Heart right ventricle (tissue), 16 donors: ENCODE measurements at places on chromosomes 6 and 20. TPM values are rescaled to one million over a fixed set of nuclear protein-coding genes. Genes with fewer than 3 reads are reported as not detected.

Gene MYLK4
- 0.88 TPM for polyA plus RNA-seq

DNA sequence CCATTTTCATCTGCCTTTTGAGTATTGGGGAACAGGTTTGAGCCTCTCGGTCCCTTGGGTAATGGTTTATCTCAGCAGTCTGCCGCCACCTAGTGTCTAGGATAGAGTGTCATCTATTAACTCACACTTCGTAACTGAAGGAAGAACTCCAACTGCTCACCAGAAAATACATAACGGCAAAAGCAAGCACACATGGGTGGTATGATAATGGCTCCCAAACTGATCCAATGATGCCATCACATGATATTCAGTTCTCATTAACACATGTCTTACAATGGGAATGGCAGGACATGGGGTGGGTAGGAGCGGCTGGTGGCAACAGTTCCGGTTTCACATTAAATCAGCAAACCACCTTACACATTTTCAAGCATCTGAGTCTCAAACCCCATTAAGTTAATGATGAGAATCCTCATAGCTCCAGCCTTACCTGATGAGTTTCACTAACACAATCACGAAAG lies 110.7 kb upstream of the PHACTR1 start:
- peak; percentile 59 for DNase-seq

DNA sequence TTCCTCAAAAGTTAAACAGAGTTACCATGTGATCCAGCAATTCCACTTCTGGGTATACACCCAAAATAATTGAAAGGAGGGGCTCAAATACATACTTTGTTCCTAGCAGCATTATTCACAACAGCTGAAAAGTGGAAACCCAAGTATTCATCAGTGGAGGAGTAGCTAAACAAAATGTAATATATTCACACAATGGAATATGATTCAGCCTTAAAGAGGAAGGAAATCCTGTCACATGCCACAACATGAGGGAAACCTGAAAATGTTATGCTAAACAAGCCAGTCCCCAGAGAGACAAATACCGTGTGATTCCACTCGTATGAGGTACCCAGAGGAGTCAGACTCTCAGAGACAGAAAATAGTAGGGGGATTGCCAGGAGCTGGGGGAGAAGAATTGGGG lies 44.5 kb downstream of the PXDC1 start:
- no peak for DNase-seq

- no peak for DNase-seq
Observed at GRCh38 chr20:15794409-15794808, 778.8 kb downstream of the KIF16B start.

- no peak for DNase-seq
Observed at GRCh38 chr6:121884091-121884490, 448.6 kb downstream of the GJA1 start.

DNA sequence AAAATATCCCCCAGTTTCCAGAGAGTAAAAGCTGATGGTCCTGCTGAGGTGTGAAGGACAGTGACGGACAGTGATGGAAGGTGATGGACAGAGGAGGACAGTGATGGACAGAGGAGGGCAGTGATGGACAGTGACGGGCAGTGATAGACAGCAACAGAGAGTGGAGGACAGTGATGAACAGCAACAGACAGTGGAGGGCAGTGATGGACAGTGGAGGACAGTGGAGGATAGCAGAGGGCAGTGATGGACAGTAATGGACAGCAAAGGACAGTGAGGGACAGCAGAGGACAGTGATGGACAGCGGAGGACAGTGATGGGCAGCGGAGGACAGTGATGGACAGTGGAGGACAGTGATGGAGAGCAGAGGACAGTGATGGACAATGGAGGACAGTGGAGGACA lies 2.7 kb upstream of the NKAIN4 start:
- DNase-seq = no peak

Gene SLC17A3
- not detected for polyA plus RNA-seq

DNA sequence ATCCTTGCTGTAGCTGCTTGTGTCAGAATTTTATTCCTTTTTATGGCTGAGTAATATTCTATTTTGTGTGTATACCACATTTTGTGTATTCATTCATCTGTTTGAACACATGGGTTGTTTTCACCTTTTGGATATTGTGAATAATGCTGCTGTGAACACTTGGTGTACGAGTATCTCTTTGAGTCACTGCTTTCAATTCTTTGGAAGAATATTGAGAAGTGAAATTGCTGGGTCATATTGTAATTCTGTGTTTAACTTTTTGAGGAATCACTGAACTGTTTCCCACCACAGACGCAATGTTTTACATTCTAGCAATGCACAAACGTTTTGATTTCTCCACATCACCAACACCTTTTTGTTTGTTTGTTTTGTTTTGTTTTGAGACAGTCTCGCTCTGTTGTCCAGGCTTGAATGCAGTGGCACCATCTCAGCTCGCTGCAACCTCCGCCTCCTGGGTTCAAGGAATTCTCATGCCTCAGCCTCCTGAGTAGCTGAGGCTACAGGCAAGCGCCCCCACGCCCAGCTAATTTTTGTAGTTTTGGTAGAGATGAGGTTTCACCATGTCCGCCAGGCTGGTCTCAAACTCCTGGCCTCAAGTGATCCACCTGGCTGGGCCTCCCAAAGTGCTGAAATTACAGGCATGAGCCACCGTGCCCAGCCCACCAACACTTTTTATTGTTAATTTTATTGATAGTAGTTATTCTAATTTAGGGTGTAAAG lies 21.7 kb downstream of the CPXM1 start:
- no peak for DNase-seq

DNA sequence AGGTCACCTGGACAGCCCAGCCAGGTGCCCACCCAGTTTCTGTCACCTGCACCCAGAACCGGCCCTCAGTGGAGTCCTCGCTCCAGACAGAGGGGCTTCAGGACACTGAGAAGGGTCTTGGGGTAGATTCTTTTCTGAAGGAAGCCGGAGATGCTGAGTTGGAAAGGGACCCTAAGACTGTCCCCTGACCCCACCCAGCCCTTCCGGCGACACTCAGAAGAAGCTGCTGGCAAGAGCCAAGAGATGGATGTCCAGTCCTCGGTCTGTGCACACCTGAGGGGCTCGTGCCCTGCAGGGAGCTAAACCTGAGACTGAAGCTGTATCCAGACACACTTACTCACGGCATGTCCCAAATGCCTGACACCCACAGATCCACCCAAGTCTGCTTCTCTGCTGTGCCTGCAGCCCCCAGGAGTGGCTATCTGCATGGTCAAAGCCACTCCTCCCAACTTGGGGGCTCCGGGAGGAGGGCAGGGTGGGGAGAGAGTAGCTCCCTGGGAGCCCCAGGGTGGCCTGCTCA lies 20.2 kb downstream of the NTSR1 start:
- DNase-seq = no peak

DNA sequence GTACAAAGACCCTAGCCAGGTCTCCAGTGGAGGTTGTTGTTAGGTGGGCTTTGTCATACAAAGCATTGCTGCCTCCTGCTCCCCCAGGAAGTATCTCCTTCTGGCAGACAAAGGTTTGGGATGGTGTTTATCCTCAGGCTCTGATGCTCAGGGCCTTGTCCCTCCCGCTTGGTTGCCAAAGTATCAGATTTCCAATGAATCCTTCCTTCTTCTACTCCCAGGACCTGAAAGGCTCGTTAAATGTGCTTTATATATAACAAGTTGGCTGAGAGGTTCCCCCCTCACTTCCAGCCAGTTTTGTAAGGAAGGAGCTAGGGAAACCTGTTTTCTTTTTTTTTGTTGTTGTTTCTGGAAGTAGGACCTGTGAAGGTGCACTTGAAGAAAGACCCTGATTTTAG lies 14.4 kb downstream of the PTK7 start:
- no peak for DNase-seq
